ENCODE measurements at places on chromosomes 6 and 20.

DNA sequence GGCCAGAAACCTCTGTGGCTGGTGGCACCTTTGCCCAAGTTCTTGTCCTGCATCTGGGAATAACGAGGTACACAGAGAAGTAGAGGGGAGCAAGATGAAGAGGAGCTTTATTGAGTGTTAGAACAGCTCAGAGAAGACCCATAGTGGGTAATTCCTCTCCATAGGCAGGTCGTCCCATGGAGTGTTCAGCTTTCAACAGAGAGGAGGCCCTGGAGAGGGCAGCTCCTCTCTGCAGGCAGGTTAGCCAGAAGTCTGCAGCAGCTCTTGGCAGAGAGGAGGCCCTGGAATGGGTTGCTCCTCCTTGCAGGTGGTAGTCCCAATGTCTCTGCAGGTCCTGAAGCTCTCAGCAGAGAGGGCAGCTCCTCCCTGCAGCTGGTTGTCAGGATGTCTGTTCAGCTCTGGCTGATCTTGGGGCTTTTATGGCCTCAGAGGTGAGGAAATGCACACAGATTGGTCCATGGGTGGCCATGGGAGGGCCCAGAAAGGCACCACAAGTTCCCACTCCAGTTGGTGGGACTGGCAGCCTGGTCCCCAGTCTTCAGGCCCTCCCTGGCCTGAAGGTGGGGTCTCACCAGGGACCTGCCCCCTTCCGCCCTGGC lies 89.0 kb downstream of the IPCEF1 start:
- no peak for DNase-seq

DNA sequence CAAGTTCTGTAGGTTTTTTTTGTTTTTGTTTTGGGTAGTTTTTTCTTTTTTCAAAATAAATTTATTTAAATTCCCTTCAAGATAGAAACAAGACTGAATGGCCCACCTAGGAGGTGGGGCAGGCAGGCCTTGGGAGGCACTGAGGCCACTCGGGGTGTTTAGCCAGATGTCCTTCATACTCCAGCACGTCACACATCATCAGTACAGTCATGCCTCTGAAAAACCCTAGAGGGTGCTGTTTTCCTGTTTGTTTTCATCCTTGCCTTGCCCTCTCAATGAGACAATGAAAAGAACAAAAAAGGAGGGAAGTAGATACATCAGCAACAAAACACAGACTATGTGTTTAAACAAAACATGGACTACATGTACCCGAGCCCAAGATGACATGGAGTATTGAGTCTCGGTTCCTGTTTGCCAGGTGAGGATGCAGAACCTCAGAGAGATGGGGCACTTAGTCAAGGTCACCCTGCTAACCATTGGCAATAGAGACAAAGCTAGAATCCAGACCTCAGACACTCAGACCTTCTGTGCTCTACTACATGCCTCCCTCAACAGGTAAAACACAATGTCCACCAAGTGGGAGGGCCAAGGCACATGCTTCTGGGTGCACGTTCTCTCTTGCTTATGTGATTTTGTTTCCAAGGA lies 26.8 kb upstream of the CLIC5 start:
- DNase-seq = peak; percentile 58

DNA sequence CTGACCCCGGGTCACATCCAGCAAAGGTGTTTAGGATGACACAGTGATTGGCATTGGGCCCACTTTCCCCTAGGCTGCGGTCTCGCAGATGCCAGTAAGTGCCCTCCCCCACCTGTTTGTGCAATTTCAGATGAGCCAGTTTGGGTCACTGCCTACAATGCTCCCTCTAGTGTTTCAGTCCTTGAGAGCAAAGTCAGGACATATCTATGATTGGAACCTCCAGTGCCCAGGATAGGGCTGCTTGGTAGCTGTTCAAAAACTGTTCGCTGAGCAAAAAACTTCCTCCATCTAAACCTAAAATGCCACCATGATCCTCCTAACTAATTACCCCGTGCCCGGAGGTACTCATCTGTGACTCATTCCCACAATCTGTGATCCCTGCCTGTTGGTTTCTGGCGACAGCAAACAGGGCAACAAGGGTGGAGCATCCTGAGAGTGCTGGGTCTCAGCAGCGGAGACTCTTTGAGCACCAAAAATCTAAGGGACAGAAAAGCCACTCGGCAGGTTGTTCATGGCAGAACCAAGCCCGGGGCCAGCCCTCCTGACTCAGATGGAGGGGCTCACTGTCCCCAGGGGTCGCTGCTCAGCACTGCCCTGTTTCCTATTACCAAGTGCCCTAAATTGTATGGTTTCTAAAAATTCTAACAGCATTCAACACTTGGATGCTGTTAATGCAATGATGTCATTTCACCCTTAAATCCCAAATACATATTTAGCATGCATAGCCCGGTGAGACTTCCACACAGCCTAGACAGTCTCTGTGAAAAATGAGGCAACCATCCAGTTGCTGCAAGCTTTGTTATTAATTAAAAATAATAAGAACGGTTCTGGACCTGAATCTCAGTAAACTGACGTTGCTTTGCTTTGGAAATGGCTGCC lies 5.0 kb downstream of the VSX1 start:
- peak; percentile 36 for DNase-seq

GRCh38 chr20:1561350-1561749 lies 3.8 kb upstream of the SIRPD start:
- DNase-seq = no peak

- DNase-seq = peak; percentile 77
Measured at GRCh38 chr6:129679758-129680157, 30.2 kb downstream of the ARHGAP18 start.

- no peak for DNase-seq
Measured at GRCh38 chr20:10419550-10420133, 14.4 kb downstream of the MKKS start.

DNA sequence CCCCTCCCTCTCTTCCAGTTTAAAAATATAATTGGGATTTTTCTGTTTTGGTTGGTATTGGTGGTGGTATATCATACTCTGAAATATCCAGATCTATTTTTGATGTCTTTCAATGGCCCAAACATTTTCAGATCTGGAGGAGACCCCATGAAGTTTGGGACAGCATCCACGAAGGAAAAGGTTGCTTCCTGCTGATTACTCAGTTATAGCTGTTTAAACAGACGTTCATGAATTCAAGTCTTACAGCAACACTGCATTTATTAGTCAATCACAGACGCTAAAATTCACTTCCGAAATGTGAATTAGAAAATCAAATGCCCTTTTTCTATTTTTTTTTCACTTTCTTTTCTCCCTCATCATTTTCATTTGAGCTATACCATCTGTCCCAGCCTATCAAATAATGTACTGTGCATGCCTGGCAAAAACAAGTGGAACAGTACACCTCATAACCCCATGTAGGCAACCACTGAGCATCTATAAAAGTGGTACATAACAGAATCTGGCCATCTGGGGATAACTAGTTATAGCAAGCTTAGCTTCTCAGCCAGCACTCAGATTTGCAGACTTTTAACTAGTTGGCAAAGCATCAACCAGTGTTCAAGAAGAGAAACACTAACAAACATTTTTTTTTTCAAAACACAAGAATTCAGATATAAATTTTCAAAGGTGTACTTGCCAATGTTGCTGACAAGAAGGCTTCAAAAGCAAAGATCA lies 124.5 kb downstream of the HIVEP2 start:
- DNase-seq = no peak

DNA sequence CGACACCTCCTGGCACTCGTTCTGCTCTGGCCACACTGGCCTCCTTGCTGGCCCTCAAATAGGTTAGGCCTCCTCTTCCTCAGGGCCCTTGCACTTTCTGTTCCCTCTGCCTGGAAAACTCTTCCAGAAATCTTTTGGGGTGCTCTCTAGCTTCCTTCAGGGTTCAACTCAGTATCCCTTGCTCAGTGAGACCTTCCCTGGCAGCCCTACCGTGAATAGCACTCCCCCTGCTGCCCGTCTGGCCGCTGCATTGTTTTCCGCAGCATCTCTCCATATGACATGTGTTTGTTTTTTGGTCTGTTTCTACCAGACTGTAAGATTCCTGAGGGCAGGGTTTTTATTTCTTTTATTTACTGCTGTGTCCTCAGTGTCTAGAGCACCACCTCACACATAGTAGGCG lies 6.7 kb downstream of the DDX27 start:
- DNase-seq = no peak

- peak; percentile 37 for DNase-seq
Measured at GRCh38 chr6:71197780-71198179, 90.8 kb upstream of the OGFRL1 start.

DNA sequence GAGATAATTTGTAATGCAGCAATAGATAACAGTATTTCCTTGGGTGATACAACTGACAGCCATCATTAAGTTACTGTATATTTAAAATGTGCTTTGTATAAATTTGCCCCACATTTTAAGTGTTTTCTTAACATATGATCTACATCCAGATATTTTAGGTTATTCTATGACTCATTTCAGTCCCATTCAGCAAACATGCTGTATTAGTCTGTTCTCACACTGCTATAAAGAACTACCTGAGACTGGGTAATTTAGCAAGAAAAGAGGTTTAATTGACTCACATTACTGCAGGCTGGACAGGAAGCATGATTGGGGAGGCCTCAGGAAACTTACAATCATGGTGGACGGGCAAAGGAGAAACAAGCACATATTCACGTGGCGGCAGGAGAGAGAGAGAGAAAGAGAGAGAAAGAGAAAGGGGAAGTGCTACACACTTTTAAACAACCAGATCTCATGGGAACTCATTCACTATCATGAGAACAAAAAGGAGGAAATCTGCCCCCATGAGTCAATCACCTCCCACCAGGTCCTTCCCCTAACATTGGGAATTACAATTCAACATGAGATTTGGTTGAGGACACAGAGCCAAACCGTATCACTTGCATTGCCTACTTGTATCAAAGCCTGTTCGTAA lies 9.6 kb upstream of the CHD6 start:
- DNase-seq = no peak

GRCh38 chr6:40457261-40457660 lies 129.9 kb downstream of the LRFN2 start:
- DNase-seq = no peak

DNA sequence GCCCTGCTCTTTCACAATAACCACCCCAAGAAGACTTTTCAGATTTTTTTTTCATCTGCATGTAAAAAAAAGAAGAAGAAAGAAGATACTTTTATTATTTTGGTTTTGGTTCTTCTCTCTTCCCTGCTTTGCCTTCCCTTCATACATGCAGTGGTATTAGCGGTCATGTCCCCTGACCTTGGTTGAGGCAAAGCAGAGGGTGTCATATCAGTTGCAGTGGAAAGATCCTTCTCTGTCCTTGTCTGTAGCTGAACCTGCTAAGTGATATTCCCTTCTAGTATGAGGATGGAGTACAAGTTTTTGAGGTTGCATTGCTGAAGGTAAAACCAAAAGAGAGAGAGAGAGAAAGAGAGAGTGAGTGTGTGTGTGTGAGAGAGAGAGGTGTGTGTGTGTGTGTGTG lies 345.7 kb downstream of the UTRN start:
- no peak for DNase-seq

- DNase-seq = peak; percentile 68
Measured at GRCh38 chr20:59082981-59083380, 40.4 kb upstream of the PRELID3B start.

DNA sequence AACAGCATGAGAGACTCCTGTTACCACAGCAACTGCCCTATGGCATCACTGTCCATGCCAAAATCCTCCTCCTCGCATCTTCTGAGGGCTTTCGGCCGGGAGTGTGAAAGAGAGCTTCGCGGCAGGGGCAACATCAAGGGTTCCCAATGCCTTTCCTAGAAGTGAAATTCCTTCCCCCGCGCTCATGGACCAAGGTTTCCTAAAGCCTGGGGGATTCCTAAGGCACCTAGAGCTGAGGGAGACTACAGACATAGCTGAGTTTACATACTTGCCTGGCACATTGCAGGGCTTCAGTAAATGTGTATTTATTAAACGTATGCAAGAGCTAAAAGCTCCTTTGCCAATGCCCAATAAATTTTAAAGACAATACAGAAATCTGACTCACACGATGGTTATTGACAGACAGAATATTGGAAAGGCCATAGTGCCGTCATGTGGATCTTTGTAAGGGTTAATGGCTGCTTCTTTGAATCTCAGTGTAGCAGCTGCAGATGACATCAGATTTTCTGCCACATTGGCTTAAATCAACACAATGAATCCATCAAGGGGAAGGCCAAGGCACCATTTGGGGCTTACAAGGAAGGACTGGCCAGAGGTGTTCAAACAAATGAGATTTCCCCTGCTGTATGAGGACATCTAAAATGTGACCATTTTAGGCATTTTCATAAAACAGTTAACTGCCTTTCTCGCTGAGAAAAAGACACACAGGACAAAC lies 281.2 kb upstream of the JARID2 start:
- no peak for DNase-seq

DNA sequence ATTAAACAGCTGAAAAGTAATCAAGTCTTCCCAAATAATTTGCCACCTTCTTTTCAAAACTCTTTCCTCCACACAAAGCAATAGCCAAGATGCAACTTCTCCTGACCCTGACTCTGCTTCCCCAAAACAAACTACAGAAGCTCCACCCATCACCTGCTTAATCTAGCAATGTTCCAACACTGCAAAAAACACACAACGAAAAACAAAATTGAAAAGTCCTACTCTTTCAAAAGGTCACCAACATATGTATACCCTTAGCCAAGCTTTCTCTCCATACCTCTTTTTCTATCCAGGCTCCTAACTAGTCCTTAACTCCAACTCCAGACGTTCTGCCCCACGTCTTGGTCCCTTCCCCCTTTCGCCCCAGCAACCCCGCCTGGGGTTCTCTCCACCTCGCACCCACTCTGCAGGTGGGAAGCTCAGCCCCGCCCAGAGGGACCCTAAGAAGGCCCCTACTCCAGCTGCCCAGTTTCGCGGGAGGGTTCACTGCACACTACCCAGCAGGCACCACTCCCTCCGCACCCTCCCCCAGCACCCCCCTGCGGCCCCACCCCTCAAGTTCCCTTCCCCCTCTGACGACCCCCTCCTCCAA lies 717 bp downstream of the CSNK2A1 start:
- no peak for DNase-seq

DNA sequence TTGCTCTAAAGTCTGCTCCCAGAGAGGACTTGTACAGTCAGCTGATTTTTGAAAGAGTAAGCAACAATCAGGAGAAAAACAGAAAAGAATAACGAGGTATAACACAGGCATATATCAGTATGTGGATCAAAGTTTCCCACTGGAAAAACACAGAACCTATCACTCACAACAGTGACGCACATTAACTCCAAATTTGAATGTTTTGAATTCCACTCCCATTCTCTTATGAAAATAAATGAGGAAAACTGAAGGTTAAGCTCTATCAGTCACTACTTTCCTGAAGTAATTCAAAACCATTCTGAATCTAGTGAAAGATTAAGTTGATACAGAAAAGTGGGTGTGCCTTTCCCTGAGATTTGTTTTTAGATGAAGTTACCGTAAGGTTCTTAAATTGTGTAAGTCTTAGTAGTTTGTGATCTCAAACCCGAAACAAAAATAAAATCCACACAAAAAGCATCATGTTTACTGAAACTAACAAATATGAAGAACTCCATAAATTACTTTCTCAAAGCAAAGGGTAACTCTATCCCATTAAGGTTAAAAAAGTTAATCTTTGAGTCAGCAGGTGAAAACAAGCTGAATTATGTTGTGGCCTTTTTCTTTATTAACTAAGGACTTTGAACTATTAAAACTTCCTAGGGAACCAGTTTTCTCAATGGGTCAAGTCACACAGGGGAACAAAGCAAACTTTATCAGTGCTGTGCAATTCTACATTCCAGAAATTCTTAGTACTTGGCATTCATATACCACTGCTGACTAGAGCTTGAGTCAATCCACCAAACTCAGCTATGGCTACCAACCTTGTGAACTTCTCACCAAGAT lies 115.7 kb downstream of the OGFRL1 start:
- peak; percentile 83 for DNase-seq

Data from HCEC 1CT (cell line).